ENCODE measurements at places on chromosomes 5 and 9.

DNA sequence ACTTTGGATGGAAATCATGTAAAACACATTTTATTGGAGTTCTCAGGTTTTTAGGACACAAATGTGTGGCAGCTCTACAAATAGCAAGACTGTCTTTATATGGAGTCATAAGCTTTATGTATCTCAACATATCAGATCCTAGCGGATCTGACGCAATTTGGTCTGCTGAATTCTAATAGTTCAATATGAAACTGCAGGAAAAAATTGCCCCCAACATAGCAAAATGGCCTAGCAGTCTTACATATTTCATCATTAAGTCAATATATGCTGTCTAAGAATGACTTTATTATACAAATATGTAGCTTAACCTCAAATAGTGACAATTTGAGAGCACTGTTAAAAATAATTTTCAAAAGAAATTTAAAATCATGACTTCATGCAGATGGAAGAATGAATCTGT is 244.3 kb downstream of the TAF11L14 start:
- no peak for DNase-seq

GRCh38 chr5:72812488-72812887 is 4.0 kb upstream of the TNPO1 start:
- no peak for DNase-seq

DNA sequence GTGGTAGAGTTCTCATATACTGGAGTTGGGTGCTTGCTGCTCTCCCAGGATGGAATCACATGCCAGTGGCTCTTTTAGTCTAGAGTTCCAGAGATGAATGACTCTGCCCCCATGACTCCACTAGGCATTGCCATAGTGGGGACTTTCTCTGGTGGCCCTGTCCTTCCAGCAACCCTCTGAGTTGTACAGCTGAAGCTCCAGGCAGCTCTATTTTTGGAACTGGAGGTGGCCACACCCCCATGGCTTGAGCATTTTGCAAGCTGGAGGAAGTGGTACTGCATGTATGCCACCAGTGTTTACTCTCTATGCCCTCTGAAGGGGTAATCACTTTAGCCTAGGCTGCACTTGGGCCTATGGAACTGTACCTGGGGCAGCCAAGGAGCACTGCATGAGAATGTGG is 112.6 kb downstream of the RANBP17 start:
- no peak for DNase-seq

GRCh38 chr5:180636016-180636402 is 13.4 kb downstream of the FLT4 start:
- DNase-seq = no peak

GRCh38 chr5:38639377-38640358 is 83.2 kb upstream of the LIFR start:
- no peak for DNase-seq

- no peak for DNase-seq
These were observed 12.4 kb downstream of the BRD3OS start for GRCh38 chr9:134037641-134038040.

- DNase-seq = no peak
These were observed 97.5 kb upstream of the SHB start for GRCh38 chr9:38166501-38166900.
